ENCODE measurements at places on chromosomes 7 and 10.

GRCh38 chr7:123640583-123640982 is 15.1 kb upstream of the LMOD2 start:
- no peak for DNase-seq

GRCh38 chr7:43113622-43114457 is 1.4 kb downstream of the HECW1 start:
- no peak for DNase-seq

- no peak for DNase-seq
Measured at GRCh38 chr7:94087664-94088352, 83.7 kb upstream of the BET1 start.

DNA sequence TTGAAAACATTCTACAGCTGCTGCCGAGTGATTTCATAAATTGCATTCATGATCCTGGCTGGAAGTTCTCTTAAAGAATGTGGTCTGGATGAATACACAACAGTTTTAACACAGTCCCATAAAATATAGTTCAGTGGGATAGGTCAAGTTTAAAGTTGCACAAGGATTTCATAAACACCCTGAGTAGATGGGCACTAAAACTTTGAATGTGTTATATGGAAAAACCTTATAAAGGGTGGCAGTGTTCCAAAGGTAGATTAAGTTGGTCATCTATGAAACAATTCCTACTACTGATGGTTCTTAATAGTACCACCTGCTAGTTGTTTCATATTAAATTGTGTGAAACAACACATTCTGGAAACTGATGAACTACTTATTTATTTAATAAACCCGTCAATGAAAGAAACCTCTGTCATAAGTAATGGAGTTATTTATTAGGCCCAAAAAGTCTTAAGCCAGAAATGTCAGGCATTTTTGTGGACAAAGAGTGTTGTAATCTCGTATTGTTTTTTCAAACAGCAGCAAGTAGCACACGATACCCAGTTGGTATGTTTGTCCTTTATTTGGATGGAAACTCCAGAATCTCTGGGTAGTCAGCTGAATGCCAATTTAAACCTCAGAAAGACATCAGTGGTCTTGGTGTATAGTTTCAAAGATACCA is 14.3 kb upstream of the RPA3 start:
- no peak for DNase-seq

- no peak for DNase-seq
Measured at GRCh38 chr7:108211382-108212201, 81.4 kb upstream of the LAMB4 start.

DNA sequence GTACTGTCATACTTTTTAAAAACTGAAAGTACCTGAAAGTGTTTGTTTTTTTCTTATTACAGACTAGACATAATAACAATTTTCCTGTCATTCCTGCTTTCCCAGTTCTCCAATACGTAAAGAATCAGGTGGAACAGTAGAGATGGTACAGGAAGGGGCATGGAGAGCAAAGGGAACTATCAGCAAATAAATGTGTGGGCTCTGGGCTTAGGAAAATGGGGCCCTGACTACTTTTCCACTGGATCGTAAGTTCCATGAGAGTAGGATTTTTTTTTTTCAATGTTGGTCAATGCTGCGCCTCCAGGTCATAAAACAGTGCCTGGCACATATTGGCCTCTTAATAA is 15.2 kb upstream of the FAS start:
- DNase-seq = no peak

GRCh38 chr7:47587351-47587750 is 5.4 kb upstream of the TNS3 start:
- DNase-seq = no peak

GRCh38 chr10:133453516-133454203 is at the start of gene SCART1:
Gene SCART1 (plus strand): TSS chr10:133453945. CDS start chr10:133453998, 53 bp downstream.
- peak; percentile 50 for DNase-seq

DNA sequence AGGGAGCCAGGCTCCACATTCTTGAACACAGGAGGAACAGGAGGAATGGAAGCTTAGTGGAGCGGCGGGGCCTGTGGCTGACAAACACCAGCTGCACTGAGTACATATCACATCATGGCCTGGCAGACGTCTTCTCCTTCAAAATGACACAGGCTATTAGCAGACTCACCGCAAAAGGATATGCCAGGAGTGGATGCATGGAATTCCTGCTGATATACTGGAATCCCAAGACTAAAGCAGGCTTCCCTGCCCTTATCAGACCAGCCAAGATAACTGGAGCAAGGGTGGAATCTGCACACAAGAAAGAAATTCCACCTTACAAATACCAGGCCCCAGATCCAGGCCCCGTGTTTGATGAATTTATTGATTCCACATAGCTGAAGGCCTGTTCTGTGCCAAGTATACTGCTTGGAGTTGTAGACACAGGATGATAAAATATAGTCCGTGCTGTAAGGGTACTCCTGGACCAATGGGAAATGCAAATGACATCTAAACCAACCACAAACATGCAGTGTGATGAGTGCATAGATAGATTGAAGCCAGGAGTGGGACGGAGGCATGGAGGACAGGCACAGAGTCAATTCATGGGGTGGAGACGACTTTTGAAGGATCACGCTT is 480.5 kb upstream of the ZMIZ1 start:
- DNase-seq = peak; percentile 79

GRCh38 chr7:44618753-44619152 is 12.3 kb downstream of the OGDH start:
- DNase-seq = no peak
